ENCODE measurements at places on chromosomes 7 and 10.

DNA sequence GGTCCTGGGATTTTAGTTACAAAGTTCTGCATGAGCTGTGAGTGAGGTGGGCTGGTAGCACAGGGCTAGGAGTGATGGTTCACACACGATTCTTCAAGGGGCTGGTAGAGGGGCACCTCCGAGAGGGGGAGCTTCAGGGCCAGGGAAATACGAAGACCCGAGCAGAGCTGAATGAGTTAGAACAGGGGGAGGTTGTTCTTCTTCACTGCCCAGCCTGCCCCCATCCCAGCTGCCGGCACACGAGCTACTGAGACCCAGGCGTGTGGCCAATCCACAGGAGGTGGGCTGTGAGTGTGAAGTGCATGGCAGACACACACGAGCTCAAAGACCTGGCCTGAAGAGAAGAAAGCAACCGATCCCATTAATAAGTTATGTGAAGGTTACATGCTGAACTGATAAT, 256.2 kb upstream of the ZNF32 start:
- DNase-seq, result no peak

GRCh38 chr7:128915271-128915819, 4.8 kb upstream of the KCP start:
- no peak for DNase-seq

- no peak for DNase-seq
These were observed 236.3 kb upstream of the ANKRD30A start for GRCh38 chr10:36888925-36889573.

DNA sequence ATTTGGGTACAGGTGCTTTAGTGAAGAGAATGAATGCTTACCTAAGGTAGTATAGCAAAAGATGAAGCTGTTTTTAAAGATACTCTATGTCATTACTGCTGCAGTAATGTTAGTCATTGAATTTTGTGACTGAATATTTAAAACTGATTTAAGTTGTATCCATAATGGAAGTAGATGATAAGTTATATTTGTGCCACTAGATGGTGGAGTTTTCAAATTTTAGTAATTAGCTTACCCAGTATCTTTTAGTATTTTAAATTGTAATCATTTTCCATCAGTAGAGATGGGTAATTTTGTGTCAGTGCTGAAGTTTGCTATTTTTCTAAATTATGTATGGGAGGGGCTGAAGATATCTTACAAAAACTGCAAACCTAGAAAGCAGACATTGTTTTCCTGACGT, 25.2 kb downstream of the HBP1 start:
- no peak for DNase-seq

DNA sequence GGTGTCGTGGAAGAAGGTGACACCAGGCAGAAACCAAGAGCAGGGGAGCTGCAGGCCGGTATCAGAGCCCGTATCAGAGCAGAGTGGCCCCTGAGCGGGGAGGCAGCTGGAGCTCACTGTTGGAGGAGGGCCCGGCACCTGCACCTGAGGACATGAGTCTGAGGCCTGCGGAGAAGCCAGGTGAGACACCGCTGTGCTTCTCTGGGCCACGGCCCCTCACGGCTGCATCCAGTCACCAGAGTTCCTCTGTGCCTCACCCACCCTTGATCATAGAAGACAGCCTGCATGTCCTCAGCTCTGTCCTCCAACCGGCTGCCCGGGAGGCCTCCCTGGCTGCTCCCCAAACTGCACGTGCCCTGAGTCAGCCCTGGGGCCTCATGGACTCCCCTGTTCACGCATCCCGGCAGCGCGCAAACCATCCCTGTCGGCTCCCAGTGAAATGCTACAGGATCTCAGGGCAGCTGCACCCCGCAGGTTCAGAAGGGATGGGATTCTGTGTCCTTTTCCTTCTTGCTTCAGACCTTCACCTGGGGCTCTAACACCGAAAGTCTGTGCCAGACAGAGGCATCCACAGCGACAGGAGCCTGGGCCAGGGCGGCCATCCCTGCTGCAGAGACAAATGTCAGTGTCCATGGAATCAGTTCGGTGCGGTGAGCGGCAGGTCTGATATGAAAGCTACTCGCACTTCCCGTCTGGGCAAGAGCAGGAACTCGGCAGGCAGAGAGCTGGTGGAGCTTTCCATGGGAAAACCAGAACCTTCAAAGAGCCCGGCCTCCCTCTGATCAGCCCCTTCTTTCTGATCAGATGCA, 111.9 kb upstream of the FAM20C start:
- DNase-seq, result no peak

DNA sequence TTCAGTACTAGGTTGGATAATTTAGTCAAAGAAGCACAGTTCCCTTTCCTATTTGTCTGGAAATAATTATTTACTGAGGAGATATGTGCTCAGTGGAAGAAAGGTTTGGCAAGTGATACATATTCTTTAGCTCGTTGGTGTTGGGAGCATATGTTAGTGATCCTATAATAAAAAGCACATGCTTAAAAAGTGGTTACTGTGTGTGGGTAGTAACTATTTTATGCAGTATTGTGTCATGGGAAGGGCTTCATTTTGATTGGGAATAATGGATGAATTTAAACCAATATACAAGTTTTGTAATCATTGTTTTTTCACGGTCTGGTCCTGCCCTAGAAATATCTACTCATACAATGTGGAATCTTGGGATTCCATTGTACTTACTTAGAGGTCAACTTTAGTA, 188.7 kb upstream of the PPP1R3A start:
- DNase-seq, result no peak

DNA sequence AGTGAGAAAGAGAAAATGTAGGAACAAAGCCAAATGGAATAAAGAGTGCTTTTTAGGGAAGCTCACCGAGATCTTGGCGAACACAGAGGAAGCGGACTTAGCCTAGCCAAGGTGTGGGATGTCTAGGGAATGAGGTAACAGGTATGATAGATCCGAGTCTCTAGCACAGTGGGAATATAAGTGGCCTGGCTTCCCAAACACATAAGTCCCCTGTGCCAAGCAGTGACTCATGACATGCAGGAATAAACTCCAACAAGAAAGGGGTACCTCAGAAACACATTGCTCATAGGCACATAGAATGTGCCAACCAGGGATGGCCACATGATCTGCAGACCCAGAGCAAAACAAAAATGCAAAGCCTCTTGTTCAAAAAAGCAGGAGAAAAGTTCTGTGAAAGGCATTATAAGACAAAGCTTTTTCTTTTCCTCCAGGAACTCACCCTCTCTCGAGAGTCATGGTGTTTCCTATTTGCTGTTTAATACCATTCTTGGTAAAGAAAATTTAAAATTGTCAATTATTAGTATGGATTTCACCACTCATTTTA, 542.5 kb downstream of the GATA3 start:
- DNase-seq, result no peak

GRCh38 chr10:91411621-91412020, 1.5 kb downstream of the HECTD2 start:
- DNase-seq, result no peak

DNA sequence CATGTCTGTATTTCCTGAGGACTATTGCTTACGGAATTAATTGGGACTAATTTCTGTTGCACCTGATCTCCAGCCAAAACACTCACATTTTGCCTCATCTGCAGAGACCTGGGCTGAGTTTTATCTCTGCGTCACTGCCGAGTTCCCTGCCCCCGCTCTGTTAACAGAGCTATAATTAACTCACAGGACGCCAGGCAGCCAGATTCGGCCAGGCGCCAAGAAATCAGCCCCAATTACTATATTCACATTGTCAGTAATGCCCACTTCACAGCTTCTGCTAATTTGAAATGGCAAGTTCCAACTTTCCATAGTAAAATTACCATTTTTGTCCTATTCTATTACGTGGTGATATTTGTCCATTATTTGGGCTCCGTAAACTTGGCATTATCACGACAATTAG, 130.5 kb downstream of the CUX1 start:
- DNase-seq, result no peak

DNA sequence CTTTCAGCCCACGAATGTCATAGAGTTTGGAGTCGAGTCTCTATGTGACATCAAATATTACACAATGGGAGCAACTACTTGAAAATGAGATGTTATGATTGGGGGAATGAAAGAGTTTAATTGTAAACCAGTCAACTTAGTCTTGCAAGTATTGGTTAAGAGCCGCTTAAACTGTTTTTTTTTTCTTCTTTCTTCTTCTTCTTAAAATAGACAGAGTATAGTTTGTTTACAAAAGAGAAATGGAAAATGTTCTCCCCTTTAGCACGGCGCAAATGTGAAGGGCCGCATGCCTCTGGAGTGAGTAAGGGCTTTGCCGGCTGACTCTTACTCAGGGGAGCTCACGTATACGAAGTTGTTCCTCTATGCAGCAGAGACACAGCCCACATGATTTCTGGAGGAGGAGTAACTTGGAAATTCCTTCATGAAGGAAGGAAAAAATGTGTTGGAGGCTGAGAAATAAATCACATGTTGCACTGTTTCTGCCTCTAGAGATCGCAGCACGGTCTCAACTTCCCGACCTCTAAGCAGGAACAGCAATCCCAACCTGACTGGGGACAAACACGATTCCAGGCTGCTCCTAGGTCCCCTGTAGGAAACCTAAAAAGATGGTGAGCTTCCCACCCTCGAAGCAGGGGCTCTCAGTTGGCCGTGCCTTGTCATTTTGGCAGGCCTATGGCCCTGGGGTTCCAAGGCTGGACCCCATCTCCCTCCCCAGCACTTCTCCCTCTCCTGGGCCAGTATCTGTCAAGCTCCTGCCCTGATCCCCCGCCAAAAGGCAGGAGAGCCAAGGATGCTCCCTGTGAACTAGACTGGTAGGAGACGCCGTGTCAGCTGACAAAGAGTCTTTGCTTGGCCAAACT, 44.8 kb downstream of the MYOF start:
- peak; percentile 88 for DNase-seq

GRCh38 chr7:47678641-47679380, 96.9 kb upstream of the TNS3 start:
- no peak for DNase-seq

DNA sequence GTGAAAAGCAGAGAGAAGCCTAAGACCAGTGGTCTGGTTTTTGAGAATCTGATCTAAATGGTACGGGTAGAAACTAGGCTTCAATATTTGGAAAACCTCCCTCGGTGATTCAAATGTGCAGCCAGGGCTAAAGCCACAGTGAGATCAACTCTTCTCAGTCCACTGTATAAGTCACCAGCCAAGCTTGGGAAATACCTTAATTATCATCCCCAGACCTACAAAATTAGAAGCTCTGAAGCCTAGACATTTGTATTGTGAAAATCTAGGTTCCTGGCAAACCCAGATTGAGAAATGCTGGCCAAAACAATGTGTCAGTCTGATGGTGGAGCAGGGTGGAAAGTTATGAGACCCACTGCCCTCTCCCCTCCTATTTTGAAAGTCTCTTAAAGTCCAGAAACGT, 131.7 kb downstream of the DGKI start:
- no peak for DNase-seq

- peak; percentile 18 for DNase-seq
These were observed at the start of gene PRKCQ for GRCh38 chr10:6579904-6580278. Gene PRKCQ, minus strand, starts transcription at chr10:6580276. Its CDS starts 65,141 bp downstream, at chr10:6515135.

DNA sequence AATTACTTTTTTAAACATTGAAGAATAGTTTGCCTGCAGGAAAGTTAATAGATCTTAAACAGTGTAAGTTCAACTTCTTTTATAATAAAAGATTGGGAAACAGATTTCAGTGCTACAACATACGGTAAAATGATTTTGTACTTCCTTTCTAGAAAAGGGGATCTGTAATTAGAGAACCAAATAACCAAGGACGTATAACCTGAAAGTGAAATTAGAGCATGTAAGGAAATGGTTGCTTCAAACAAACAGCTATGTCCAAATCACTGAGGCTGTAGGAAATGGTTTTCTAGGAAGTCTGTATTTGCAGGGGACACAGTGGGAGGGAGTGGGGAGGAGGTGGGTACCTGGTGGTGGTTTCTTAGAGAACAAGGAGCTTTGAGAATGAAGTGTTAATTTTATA, 57.9 kb upstream of the EXOC6 start:
- peak; percentile 74 for DNase-seq

- no peak for DNase-seq
These were observed 24.2 kb upstream of the FAM20C start for GRCh38 chr7:167976-168791.

DNA sequence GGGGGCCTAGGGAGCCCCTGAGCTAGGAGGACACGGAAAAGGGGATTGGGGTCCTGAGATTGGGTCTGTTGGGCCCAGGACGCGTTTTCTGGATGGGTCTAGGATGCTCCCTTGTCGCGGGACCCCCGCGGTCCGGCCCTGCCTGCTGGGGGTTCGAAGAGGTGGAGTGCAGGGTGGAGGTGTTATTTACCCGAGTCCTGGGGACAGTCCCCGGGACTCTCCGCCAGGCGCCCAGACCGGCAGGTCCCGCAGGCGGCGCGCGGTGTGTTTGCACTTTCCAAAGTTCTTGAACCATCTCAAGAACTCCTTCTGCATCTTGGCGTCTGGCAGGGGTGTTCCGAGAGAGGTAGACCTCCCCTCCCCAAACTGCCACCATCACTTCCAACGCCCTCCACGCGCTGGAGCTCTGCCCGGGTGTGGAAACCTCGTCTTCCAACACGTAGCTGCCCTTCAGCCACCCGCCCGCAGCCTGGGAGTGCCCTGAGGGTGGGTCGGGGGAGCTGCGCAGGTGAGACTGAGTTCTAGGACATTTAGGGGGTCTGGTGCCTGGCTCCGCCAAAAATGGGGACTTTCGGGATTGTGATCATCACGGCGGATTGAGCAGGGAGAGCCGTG, 569 bp downstream of the CAV1 start:
- peak; percentile 8 for DNase-seq

GRCh38 chr7:126419047-126419446, 833.7 kb downstream of the GRM8 start:
- DNase-seq, result no peak

DNA sequence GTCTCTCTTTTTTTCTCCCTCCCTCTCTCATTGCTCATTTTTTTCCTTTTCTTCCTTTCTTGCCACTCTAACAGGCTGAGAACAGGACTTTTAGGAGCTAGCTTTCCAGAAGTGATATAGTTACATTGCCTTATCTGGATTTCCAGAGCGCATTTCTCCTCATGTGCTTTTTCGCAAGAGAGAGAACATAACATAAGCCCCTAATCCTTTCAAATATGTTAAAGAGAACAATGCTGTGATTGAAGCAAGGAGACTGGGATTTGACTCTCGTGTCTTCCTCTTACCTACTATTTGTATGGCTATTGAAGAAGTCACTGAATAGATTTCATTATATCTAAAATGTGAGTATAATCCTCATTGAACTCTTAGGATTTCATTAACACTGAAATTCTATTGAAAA, 101.2 kb upstream of the PRPS1L1 start:
- no peak for DNase-seq

- no peak for DNase-seq
These were observed 655 bp downstream of the SP8 start for GRCh38 chr7:20786049-20786412.

DNA sequence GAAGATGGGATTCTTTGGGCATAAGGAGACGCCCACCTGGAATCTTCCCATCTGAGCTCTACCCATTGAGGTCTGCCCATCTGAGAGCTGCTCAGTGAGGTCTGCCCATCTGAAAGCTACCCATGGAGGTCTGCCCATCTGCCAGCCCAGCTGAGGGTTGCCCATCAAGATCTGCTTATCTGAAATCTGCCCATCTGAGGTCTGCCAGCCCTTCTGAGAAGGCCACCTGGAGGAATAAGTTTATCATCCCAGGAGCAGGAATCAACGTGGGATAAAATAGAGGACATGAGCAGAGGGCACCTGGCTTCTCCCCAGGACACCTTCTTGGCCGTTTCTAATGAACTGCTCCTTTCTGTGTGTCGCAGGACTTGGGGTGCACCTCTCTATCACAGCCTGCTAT, 35.3 kb upstream of the PDZD8 start:
- DNase-seq, result no peak

- DNase-seq, result no peak
These were observed 134.9 kb downstream of the CAMK1D start for GRCh38 chr10:12484002-12484918.

- no peak for DNase-seq
These were observed 280.9 kb upstream of the LYZL1 start for GRCh38 chr10:29007748-29008610.

Measured in CD14-positive monocyte (primary cell).